ENCODE measurements at places on chromosomes 2 and 18. TPM values are rescaled to one million over a fixed set of nuclear protein-coding genes. Genes with fewer than 3 reads are reported as not detected.

Gene SNRPD1
- total RNA-seq, result 18.3 TPM

Gene COL6A3
- 4.3 TPM for total RNA-seq

Gene SCN9A
- 0.30 TPM for total RNA-seq

Gene KCNG2
- not detected for total RNA-seq

Gene LHCGR
- not detected for total RNA-seq

Gene EIPR1
- 58.8 TPM for total RNA-seq

Gene CAVIN2
- total RNA-seq, result 249 TPM

Gene MOGAT1
- not detected for total RNA-seq

Gene TSN
- 50.8 TPM for total RNA-seq

Gene GPR45
- total RNA-seq, result not detected

Gene KLHL41
- not detected for total RNA-seq

Gene DARS1
- total RNA-seq, result 54.5 TPM

Gene AOX1
- total RNA-seq, result 21.0 TPM

Gene KCNJ3
- total RNA-seq, result not detected

Gene ZBTB7C
- total RNA-seq, result not detected

Gene LBX2
- 4.3 TPM for total RNA-seq

Gene ANKRD62
- total RNA-seq, result not detected

Gene GPAT2
- 7.6 TPM for total RNA-seq

Gene MGAT5
- total RNA-seq, result 37.0 TPM

Gene VWA3B
- not detected for total RNA-seq

Gene CRYGC
- not detected for total RNA-seq

Gene CNDP1
- total RNA-seq, result not detected

Gene COL5A2
- 28.7 TPM for total RNA-seq

Gene OTOF
- 1.3 TPM for total RNA-seq

Gene TRABD2A
- total RNA-seq, result 0.60 TPM

Gene CTAGE1
- total RNA-seq, result not detected

Gene EVA1A
- 78.1 TPM for total RNA-seq

Gene GTF2A1L
- not detected for total RNA-seq

Gene COL4A4
- under 0.01 TPM for total RNA-seq

Gene CHRNG
- total RNA-seq, result not detected

Gene GALNT1
- 101 TPM for total RNA-seq

Gene LIMS1
- total RNA-seq, result 89.7 TPM

Gene DCC
- not detected for total RNA-seq

Gene COX5B
- 348 TPM for total RNA-seq

Gene HNRNPA3
- total RNA-seq, result 42.9 TPM

Gene EGR4
- not detected for total RNA-seq

Gene UNC80
- not detected for total RNA-seq

Gene RIT2
- total RNA-seq, result not detected

Gene PSMA8
- total RNA-seq, result not detected

Gene DSC1
- total RNA-seq, result not detected

Gene KIAA2012
- not detected for total RNA-seq

Gene MOB1A
- total RNA-seq, result 112 TPM

Gene ABCB11
- total RNA-seq, result 0.05 TPM

Gene FAP
- total RNA-seq, result 12.9 TPM

Gene AQP12B
- total RNA-seq, result not detected

Gene VWC2L
- total RNA-seq, result not detected

Gene TNFRSF11A
- total RNA-seq, result 6.2 TPM

Gene PTH2R
- total RNA-seq, result not detected

Gene LYG2
- total RNA-seq, result not detected

Gene MC2R
- total RNA-seq, result not detected

Gene TGFA
- 4.7 TPM for total RNA-seq

Gene CFC1
- total RNA-seq, result not detected

Gene DUSP19
- total RNA-seq, result 3.1 TPM

Gene MPP4
- 13.2 TPM for total RNA-seq
